GM12864 (cell line): ENCODE measurements at places on chromosomes 1 and 21.

DNA sequence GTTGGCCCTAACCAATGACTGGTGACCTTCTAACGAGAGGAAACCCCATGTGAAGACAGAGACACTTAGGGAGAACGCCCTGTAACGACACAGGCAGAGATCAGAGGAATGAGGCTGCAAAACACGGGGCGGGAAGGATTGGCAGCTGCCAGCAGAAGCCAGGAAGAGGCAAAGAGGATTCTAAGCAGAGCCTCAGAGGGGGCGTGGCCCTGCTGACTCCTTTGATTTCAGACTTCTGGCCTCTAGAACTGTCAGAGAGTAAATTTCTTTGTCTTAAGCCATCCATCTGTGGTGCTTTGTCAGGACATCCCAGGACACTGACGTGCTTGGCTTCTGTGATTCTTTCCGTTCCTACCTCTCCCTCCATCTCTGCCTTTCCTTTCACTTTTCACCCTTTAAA is 79.3 kb downstream of the SH3BGR start:
- no peak for DNase-seq

- DNase-seq, result no peak
Measured at GRCh38 chr1:187070076-187070475, 241.3 kb downstream of the PLA2G4A start.

- DNase-seq, result no peak
Measured at GRCh38 chr1:93671099-93671621, 10.5 kb downstream of the BCAR3 start.

DNA sequence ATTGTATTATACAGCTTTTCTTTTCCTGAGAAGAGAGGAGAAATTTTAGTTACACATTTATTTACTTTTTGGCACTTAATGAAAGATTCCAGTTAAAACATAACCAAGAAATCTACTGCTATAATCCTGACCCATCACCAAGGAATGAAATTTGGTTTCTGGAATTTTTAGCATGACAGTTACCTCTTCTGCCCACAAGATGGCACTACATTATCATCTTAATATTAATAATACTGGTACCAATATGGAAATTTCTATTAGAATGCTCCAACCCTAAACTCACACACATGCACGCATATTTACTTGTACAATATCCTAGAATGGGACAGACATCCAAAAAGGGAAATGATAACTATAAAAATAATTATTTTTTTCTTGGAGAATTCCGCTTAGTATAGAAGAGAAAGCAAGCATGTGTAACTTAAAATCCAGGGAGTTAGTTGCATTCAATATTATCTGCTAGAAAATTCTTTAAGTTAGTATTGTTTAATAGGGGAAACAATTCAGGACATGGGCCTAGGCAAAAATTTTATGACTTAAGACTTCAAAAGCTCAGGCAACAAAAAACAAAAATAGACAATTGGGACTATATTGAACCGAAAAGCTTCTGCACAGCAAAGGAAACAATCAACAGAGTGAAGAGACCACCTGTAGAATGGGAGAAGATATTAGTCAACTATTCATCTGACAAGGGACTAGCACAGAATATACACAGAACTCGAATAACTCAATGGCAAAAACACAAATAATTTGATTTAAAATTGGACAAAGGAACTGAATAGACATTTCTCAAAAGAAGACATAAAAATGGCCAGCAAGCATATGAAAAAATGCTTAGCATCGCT is 37.4 kb downstream of the MAP3K21 start:
- DNase-seq, result no peak

DNA sequence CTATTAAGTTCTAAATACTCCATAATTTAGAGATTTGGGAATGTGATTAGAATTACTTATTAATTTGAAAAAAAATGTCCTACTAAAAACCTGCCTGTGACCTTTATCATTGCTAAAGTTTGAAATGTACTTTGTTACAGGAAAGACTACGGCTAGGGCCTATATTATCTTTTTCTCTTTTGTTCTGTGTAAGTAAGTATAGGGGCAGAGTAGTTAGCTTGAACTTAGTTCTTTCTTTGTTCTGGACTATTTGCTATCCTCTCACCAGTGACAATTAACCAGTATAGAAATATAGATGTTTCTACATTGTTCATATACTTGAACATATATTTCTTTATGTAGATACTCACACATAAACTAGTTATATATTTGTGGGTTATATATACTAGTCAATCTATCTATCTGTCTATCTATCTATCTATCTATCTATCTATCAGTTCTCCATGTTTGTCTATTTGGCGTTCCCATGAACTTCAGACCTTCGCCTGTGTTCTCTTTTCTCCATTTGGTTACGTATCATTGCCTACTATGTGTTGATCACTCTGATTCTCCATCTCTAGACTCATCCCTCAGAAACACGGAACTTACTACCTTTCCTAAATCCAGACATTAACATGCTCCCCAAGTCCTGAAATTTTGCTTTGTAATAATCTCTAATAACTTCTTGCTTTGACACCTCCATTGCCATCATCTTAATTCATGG is 3.3 kb downstream of the PTPRC start:
- no peak for DNase-seq

GRCh38 chr1:210500831-210501230 is 172.1 kb downstream of the HHAT start:
- no peak for DNase-seq

DNA sequence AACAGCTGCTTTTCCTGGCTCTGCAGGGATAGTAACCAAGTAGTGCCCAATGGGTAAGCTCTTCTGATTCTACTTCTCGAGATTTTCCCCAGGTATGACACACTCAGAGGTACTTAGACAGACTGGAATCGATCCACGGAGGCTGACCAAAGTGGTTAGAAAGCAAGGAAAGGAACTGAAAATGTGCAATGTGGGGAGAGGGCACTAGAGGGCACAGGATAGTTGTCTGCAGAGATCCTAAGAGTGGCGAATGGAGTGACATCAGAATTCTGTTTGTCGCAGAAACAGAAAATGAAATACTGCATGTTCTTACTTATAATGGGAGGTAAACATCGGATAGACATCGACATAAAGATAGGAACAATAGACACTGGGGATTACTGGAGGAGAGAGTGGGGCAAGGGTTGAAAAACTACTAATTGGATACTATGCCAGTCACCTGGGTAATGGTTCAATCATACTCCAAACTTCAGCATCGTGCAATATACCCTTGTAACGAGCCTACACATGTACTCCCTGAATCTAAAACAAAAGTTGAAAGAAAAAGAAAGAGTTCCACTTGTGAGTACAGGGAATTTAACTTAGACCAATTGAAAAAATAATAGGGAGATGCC is 23.3 kb downstream of the CYP2J2 start:
- no peak for DNase-seq

- DNase-seq, result no peak
Measured at GRCh38 chr1:218995091-218995665, 178.5 kb upstream of the LYPLAL1 start.

GRCh38 chr1:54314696-54315095 is 91.5 kb downstream of the SSBP3 start:
- no peak for DNase-seq

GRCh38 chr1:42506576-42506975 is 43.5 kb downstream of the CCDC30 start:
- DNase-seq, result no peak

DNA sequence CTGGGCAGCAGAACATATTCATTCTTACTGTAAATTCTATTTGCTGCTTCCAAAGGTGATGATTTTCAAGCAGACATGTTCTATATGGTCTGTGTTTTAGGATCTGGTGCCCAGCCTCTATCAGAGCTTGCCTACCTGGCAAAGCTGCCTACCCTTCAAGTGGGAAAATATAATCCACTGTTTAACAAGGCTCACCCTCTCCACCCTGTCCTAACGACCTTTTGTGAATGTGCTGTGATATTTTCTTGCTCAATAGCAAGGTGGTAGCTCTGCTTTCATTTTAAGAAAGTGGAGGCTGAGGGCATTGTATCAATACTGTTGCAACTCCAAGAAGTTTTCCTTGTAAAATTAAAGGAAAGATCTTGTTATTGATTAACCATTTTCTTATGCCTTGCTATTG is 26.0 kb upstream of the AGO1 start:
- no peak for DNase-seq

DNA sequence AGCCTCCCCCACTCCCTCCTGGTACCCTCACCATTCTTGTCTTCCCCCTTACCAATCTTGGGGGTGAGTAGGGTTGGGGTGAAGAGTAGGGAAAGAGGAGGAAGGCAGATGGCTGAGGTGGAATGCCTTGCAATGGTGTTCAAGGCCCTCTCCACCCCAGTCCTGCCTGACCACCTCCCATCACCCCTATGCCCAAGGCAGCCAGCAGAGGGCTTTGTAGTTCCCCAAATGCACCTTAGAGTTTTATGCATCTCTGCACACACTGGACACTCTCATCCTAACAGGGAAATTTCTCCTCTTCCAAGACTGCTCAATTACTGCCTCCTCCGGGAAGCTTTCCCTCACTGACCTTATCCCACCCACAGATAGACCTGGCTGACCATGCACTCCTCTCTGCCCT is 15.4 kb downstream of the KIF17 start:
- DNase-seq, result no peak

DNA sequence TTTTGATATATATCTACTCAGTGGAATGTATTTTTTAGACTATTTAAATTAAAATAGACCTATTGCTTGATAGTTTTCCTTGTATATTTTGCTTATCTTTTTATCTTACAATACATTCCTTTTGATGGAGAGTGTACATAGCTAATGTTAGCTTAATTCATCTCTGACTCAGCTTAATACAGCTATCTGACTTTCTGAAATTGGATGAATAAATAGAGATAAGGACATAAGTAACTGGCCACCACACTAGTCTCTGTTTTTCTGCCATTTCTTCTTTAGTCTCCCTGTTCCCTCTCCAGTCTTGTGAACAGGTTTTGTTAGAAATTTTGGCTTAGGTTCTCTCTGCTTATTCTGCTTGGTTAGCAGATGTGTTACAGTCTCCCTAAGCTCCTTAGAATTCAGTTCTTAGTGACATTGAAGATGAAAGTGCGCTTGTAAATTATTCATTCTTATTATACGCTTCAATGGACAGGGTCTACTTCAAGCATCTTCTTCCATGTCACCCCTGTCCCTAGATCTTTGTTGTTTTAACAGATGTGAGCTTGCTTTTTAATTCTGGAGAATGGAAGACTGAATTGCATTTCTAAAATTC is 59.6 kb downstream of the XPR1 start:
- DNase-seq, result no peak

- DNase-seq, result no peak
Measured at GRCh38 chr1:29414086-29414485, 177.8 kb downstream of the PTPRU start.

- DNase-seq, result no peak
Measured at GRCh38 chr1:230265200-230266115, 160.7 kb downstream of the PGBD5 start.

DNA sequence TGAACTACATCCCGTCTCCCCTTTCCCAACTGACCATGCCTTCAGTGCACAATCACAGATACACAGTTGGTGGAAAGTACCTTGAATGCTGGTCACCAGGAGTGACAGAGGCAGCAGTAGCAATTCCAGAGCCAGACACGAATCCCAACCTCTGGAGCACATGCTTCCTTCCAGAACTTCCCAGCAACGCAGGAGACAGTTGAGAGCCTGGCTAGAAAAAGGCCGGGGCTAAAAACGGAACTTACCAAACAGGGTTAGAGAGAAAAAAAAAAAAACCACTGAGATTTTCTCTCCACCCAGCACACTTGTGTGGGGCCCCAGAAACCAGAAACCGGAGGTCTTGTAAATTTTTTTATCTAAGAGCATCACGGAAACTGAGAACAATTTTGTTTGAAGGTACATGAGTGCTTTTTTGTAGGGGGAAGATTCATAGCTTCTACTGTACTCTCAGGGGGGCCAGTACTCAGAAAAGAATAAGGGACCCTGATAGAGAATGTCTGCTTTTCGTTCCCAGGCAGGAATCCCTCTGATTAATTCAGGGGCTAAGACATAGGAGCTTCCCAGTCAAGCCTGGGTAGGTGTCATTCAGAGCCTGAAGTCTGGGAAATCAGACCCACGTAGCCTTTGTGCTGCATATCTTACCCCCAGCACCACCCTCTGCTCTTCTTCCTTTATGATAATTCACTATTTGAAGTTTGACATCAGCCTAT is at the start of gene CD48:
CD48 (minus strand) TSS at position 221 of the 710 bp plus-strand sequence; CDS start at position 162, 59 bp downstream.
- DNase-seq, result peak; percentile 81

DNA sequence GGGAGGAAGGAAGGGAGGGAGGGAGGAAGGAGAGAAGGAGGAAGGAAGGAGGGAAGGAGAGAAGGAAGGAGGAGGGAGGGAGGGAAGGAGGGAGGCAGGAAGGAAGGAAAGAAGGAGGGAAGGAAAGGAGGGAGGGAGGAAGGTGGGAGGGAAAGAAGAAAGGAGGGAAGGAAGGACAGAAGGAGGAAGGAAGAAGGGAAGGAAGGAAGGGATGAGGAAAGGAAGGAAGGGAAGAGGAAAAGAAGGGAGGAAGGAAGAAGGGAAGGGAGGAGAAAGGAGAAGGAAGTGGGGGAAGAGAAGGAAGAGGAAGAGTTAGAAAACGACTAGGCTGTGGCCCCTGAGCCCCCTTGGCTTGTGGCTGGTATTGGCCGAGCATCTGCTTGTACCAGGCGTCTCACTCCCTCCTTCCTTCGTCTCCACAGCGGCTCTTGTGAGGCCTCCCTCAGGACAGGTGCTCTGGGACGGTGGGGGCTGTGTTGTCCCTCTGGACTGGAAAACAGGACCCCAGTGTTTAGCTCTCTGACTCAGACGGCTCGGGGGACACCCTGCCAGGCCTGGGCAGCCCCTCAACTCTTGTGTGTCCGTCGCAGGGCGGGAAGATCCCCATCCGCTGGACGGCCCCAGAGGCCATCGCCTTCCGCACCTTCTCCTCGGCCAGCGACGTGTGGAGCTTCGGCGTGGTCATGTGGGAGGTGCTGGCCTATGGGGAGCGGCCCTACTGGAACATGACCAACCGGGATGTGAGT is 36.2 kb upstream of the C1QA start:
- DNase-seq, result no peak

DNA sequence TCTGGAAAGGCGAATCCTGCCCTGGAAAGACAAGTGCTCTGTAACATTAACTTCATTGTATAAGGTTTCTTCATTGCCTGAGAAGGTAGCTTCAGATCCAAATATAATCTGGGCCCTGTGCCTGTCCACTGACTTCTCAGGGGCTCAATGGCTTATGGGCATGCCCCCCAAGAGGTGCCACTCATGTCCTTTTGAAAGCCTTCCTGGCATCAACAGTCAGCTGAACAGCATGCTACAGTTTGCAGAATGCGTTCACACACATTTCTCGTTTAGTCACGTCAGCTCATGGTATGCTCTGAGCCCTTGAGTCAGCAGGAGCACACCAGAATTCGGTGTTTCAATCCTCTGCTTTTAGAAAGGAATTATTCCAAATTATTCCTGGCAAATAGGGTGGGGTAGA is 23.8 kb downstream of the TMCC2 start:
- no peak for DNase-seq

DNA sequence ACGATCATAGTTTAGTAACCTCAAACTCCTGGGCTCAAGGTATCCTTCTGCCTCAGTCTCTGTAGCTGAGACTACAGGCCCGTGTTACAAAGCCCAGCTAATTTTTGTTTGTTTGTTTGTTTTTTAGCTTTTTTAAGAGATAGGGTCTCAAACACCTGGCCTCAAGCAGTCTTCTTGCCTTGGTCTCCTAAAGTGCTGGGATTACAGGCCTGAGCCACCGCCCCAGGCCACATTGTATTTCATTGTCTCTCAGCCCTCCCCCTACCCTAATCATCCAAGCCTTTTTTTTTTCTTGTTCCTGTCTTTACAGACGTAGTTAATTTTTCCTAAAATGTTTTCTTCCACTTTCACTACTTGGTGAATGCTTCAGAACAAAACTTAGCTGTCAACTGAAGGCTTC is 5.4 kb downstream of the CDC7 start:
- DNase-seq, result no peak
